ENCODE measurements at places on chromosomes 3 and 15. TPM values are rescaled to one million over a fixed set of nuclear protein-coding genes. Genes with fewer than 3 reads are reported as not detected.

DNA sequence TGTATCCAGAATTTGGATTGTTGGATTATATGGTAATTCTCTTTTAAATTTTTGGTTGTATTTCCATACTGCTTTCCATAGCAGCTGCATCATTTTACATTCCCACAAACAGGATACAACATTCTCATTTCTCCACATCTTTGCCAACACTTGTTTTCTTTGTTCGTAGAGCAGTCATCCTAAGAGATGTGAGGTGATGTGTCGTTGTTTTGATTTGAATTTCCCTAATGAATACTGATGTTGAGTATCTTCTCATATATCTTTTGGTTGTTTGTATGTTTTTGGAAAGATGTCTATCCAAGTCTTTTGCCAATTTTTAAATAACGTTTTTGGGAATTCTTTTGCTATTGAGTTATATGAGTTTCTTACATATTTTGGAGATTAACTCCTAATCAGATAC, 93.6 kb downstream of the GMNC start:
- DNase-seq: no peak

- no peak for DNase-seq
Observed at GRCh38 chr3:155889952-155890351, 19.5 kb downstream of the GMPS start.

GRCh38 chr3:30221619-30222018, 384.8 kb upstream of the TGFBR2 start:
- peak; percentile 56 for DNase-seq

- no peak for DNase-seq
Observed at GRCh38 chr3:66484106-66484844, 16.5 kb downstream of the LRIG1 start.

DNA sequence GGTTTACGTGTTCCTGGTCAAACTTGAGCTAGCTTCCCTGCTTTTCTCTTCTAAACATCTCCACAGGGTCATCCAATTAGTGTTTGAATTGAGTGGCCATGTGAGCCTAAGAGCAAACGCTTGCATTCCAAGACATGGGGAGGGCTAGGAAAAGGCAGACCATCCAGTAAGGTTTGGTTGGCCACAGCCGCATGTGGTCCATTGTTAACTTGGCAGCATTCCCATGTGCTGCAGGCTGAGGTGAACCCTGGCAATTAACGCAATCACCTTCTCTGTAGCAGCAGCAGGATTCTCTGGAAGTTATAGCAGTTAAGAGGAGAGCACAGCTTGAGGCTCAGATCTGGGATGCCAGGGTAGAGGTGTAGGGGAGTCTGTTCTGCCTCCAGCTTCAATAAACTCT, 502.2 kb upstream of the LMCD1 start:
- DNase-seq: no peak

DNA sequence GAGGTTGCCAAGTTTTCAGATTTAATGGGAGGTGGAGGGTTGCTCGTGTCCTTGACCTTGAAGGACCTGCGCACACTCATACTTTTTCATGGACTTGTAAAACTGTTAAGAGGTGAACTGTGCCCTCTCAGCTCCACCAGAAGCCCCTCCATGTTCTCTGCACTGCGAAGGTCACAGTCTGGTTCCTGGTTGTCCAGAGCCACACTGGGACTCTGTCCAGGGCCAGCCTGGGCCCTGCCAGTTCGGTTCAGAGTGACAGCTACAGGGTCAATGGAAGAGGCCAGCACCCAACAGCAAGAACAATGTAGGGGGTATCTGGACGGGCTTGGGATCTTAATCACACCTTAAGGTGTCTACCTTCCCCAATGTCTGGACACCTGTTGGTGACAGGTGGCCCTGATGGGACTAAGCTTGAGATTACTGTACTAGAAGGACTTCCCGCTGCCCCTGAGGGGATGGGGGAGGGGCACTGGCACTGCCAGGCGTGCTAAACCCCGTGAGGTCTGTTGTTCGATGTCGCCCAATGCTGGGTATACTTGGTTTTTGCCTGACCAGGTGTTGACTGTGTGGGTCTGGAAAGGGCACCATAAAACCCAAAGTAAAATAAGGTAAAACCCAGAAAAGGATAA, 34.7 kb downstream of the GRK7 start:
- no peak for DNase-seq

DNA sequence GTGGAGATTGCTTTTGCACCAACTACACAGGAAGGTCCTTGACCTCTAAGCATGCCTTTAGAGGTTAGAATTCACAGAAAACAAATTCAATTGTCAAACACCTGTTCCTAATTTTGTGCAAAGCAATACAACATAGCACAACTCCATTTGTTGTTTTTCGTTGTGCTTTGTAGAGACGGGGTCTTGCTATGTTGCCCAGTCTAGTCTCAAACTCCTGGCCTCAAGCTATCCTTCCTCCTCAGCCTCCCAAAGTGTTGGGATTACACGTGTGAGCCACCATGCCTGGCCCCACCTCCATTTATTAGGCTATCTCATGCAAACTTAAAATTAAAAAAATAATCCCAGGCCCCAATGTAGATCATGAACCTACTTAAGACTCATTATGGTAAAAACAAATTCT, 6.0 kb downstream of the NCBP2 start:
- no peak for DNase-seq

Gene ADCY5
- total RNA-seq: 1.2 TPM

Gene OGG1
- 36.5 TPM for total RNA-seq

Gene GREM1
- 935 TPM for total RNA-seq

Gene FBXL2
- total RNA-seq: 3.2 TPM

Gene MAP1A
- total RNA-seq: 61.9 TPM

Data from GM23248 (cell line).